ENCODE measurements at places on chromosomes 13 and 19.
A peak's percentile ranks its signal among the peaks of the same experiment; 100 is the strongest.

GRCh38 chr19:8578642-8579265, 1.5 kb upstream of the MYO1F start:
- peak; percentile 25 for DNase-seq

DNA sequence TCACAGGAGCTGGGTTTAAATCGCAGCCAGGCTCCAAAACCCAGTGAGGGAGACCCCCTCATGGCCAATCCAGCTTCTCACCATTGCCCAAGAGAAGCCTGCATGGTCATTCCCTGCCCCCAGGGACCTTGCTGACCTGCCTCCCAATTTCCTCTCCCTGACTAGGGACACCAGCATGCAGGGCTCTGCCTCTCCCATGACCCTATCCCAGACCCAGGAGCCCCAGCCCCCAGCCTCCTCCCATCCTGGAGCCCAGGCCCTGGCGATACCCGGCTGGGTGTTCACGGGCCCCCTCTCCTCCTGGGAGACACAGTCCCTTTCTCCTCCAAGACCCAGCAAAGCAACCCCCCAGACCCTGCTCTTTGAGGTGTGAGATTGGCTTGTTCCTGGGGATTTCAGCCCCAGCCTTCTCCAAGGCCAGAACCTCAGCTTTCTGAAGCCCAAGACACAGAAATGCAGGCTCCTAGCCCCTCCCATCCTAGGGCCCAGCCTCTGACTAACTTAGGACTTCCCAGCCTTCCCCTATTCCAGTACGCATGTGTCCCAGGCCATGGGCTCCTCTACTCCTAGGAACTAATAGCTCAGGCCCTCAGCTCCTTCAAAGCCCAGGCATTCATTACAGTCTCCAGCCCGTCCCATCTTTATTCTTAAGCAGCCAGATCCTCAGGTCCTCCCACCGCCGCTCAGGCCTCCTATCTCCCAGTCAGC, 1.1 kb downstream of the GYS1 start:
- peak; percentile 83 for DNase-seq

DNA sequence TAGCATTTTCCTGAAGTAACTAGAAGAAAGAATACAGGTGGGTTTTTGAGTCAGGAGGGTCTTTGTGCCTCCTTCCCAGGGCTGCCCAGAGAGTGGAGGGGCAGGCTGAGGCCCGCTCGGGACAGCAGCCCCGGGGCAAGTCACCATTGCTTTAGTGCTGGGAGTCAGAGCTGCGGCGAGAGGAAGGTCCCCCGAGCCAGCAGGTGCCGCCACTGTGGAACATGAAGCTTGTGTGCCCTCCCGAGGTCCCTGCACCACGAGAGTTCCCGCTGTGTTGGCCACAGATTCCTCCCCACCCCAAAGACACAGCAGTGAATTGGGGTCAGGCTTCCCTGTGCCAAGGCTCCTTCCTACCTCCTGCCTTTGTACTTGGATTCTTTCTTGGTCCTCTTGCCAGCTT, 50.9 kb upstream of the TEX29 start:
- DNase-seq = no peak

- DNase-seq = no peak
Observed at GRCh38 chr19:50362656-50363424, 2.6 kb downstream of the NAPSA start.

DNA sequence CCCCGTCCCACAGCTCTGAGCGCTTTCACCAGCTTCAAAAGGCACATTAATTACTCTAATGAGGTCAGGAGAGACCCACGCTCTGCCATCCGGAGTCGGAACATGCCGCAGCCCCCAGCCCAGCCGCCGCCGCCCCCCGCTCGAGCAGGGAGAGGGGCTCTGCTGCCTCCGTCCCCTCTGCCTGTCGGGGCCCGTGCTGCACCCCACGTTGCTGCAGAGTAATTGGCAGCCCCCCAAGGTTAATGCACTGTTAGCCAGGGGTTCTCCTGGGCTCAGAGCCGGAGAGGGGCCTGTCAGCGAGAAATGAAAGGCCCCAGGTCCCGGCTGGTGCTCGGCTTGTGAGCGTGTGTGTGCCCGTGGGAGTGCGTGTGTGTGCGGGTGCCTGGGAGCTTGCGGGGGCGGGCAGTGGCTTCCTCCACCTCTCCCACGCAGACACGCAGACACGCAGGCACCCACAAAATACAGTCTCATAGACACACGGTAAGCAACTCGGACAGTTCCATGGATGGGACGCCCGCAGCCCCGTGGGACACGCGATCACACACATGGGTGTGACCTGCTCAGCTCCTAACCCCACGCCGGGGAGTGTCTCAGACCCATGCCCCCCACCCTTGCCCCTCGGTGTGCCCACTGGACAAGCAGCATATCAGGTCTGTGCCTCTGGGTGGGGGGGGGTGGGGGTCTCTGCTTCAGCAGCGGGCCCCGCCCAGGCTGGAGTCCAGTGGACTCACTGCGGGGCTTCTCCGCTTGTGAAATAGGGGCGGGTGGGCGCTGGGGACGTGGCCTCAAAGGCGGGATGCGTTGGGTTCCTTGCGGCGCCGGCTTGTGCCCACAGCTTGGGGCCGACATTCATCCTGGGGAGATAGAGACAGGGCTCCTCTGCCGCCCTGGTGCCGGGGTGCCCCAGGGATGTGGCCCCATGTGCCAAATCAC, 4.8 kb upstream of the EFNA2 start:
- no peak for DNase-seq

DNA sequence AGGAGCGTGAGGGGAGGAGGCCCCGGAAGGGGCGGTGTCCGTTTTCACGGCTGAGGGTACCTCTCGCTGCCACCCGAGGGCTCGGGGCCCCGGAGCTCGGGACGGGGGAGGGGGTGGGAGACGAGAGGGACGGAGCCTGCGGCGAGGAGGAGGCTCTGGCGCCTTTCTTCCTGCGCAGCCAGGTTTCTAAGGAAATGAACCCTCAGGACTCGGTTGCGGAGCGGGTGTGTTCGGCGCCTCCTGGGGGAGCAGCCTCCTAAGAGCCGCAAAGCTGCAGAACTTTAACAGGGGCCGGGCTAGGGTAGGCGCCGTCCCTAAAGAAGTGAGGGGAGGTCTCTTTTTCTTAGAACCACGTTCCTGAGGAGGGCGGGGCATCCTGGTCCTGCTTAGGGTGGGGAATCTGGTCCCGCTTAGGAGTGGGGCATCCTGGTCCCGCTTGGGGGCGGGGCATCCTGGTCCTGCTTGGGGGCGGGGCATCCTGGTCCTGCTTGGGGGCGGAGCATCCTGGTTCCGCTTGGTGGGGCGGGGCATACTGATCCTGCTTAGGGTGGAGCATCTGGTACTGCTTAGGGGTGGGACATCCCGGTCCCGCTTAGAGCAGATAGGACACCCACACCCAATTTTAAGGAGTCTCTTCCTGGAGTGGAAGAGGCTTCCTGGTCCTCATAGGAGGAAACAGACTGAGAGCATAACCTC, 6.2 kb downstream of the SYT5 start:
- DNase-seq = peak; percentile 62

DNA sequence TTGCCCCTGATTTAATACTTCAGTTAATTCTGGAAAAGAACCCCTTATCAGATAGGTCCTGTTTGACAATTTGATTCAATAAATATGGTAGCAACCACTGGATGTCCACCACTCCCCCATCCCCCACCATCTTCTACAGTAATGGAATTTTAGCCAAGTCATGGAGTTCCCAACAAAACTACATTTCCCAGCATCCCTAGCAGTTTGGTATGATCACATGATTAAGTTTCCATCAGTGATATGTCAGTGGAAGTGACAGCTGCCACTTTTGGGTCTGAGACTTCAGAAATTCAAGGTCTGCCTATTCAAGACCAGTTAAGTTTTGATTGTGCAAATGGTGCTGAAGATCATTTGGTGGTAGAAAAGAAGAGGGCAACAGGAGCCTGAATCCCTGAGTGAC, 85.5 kb downstream of the CACNA1A start:
- no peak for DNase-seq

GRCh38 chr13:69951412-69951811, 156.2 kb upstream of the ATXN8OS start:
- DNase-seq = no peak

DNA sequence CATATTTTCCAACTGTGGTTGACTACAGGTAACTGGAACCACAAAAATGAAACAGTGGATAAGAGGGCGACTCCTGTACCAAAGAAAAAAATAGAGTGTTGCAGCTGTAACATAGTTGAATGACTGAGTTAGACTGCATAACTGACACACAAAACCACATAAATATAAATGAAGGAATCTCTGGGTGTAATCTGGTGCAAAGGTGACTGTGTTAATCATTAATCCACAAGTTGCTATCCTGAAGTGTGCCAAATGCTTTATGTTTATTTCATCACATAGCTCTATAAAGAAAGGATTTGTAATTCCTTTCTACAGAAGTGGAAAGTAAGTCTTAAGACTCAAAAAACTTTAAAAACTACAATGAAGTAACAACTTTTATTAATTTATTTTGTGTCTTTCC, 6.0 kb upstream of the GJB2 start:
- no peak for DNase-seq

GRCh38 chr19:49109569-49110233, 4.5 kb upstream of the LIN7B start:
- no peak for DNase-seq

DNA sequence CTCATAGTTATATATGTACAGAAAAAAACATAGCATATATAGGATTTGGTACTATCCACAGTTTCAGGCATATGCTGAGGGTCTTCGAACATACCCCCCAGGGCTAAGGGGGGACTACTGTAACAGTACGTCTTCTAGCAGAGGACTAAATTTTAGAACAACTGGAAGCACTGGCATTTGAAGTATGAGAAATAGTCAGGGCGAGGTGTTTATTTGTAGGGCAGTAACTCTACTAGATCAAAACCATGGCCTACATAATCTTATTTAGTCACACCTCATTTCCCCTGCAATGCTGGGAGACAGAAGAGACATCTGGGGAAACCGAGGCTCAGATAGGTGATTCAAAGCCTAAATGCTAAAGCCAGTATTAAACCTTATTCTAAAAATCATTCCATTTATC, 245.6 kb downstream of the DCT start:
- no peak for DNase-seq

- DNase-seq = peak; percentile 50
Observed at GRCh38 chr13:93001866-93002461, 224.6 kb upstream of the GPC6 start.

DNA sequence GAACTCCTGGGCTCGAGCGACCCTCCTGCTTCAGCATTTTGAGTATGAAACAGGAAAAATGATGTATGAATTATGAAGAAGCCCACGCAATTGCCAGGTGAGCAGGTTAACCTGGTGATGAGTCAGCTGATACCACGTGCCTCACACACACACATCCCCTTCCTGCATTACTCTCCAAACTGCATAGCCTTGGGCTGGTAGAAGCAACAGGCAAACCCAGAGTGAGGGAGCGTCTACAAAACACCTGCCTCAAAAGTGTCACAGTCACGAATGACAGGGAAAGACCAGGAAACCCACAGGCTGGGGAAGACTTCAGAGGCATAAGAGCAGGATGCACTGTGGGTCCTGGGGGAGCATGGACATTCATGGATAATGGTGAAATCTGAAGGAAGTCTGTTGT, 192.8 kb upstream of the IRS2 start:
- DNase-seq = no peak

DNA sequence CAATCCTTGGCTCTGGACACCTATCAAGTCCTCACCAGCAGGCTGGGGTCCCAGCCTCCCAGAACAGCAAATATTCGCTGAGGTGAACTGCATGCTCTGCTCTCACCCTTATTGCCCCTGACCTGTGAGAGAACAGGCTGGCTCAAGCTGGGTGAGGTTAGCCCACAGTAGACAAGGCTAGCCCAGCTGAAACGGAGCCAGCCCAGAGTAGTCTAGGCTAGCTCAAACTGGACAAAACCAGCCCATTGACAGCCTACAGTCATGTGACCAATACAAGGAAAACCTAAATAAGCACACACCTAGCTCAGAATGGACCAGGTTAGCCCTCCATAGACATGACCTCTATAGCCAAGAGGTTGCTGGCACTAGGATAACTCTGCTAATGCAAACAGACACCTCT, 38.4 kb downstream of the CCL25 start:
- no peak for DNase-seq

DNA sequence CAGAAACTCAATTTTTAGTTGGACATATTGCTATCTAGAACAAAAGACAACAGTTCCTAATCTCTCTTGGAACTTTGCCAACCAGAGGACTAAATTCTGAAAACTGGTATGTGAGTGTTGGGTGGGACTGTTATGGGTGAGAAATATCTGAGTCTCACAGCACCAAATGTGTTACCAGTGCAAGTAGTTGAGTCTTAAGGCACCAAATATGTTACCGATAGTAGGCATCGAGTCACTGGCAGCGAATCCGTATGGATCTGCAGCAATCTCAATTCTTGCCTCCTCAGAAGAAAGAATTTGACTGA, 575.2 kb downstream of the DACH1 start:
- DNase-seq = no peak

GRCh38 chr13:23844132-23844531, 45.1 kb downstream of the MIPEP start:
- no peak for DNase-seq

GRCh38 chr13:111973186-111973585, 93.8 kb upstream of the SOX1 start:
- no peak for DNase-seq

DNA sequence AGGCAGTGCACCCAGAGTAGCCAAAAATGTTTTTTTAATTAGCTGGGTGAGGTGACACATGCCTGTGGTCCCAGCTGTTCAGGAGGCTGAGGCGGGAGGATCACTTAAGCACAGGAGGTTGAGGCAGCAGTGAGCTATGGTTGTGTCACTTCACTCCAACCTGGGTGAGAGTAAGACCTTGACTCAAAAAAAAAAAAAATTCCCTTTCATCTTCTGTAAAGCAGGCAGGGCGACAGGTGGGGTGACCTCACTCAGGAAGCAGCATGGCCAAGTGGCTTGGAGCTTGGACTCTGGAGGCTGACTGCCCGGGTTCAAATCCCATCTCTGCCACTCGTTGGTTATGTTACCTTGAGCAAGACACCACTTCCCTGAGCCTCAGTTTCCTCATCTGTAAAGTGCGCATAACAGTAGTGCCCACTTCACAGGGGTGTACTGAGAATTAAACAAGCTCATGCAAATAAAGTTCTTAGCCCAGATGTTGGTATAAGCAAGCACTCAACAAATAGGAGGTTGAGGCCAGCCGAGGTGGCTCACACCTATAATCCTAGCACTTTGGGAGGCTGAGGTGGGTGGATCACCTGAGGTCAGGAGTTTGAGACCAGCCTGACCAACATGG, 48.3 kb downstream of the MAP4K1 start:
- DNase-seq = no peak

GRCh38 chr19:29690842-29691241, 24.2 kb downstream of the C19orf12 start:
- peak; percentile 39 for DNase-seq

GRCh38 chr19:58203814-58204475, 21.1 kb downstream of the ZNF274 start:
- DNase-seq = no peak

- DNase-seq = no peak
Observed at GRCh38 chr19:42066075-42066754, 3.8 kb downstream of the GRIK5 start.
